ENCODE measurements at places on chromosomes 5 and 9.

DNA sequence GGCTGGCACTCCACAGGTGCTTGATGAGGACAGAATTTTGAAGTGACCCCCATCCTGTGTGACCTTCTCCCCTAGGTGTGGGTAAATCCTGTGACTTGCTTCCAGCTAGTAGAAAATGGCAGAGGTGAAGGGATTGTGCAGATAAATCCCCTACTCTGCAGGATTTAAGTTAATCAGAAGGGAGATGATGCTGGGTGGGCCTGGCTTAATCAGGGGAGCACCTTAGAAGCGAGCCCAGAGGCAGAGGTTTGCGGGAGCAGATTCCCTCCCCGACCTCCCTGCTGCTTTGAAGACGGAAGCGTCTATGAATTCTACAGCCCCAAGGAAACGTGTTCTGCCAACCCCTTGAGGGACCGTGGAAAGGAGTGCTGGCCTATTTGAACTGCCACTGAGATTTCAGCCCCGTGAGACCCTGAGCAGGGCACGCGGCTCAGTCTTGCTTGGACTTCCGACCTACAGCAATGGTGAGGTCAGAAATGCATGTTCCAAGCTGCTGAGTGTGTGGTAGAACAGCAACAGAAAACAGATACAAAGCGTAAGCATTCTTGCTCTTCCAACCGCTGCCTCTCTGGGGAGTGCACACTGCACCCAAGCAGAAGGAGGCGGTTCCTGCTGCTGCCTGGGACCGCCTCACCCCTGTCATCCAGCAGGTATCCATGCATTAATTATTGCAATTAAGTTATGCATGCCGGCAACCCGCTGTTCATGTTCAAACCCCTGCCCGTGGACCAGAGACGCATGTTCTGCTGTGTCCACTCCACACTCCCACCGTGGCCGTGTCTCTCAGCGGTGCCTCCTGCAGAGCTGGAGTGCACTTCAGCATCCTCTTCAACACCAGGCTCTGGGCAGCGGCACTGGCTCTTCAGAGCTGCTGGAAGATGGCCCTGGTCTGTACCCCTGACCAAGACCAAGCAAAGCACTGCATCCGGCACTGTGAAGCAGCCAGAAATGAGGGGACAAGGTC, 54.6 kb upstream of the RXRA start:
- no peak overlapping the region for H3K27ac ChIP-seq
- no peaks in the 10 kb centered on the region for H3K36me3 ChIP-seq
- no peak for DNase-seq
- no peaks in the 10 kb centered on the region for H3K4me1 ChIP-seq
- H3K27me3 ChIP-seq = no peaks in the 10 kb centered on the region
- H3K4me3 ChIP-seq = no peak overlapping the region

DNA sequence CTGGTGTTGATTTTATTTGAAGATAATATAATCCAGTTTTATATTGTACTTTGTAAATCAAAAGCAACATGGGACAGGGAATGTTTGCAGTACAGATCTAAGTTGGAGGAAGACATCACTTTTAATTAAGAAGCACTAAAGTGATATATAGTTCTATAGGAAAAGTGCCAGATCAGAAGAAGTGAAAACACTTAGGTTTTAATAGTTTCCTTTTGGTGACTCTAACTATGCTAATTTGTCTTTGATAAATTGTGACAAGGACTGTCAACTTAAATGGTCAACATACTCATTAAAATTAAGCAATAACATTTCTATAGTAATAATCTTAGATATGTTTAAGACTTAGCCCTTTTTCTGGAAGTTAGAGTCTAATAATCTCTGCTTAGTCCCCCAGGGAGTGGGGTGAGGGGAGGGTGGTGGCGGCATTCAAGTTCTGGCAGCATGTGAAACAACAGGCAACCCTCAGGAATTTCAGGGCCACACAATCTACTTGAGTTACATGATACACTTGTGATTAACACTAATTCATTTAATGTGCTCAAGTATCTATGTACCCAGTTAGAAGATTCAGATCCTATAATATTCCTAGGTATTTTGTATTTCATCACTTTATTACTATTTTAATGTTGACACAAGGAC, 1026.5 kb downstream of the NR2F1-AS1 start:
- no peak for DNase-seq
- H3K36me3 ChIP-seq = no peaks in the 10 kb centered on the region
- H3K4me3 ChIP-seq = no peak overlapping the region
- H3K27me3 ChIP-seq = no peaks in the 10 kb centered on the region
- no peak overlapping the region for H3K27ac ChIP-seq

- no peaks in the 10 kb centered on the region for H3K4me1 ChIP-seq
- no peak overlapping the region for H3K4me3 ChIP-seq
- H3K36me3 ChIP-seq = no peaks in the 10 kb centered on the region
- no peak overlapping the region for H3K27ac ChIP-seq
- DNase-seq = peak; percentile 64
Measured at GRCh38 chr9:77575785-77576184, 72.3 kb downstream of the GNA14 start.

DNA sequence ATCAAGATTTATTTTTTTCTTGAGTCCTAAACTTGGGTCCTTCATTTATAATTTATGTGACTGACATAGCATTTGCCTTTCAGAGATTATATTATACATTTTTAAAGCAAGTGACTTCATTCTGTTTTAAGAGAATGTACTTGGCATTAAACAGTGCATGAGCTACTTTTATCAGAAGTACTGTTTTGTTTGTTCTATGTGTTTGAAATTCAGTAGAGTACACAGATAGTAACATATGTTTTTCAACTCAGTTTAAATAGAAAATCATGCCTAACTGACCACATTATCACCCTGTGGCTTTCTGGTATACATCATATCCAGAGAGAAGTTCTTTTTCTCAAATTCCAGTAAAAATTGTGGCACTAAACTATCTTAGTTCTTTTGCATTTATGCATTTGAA, 335.3 kb upstream of the CDH18 start:
- H3K36me3 ChIP-seq = no peaks in the 10 kb centered on the region
- no peak for DNase-seq
- H3K27me3 ChIP-seq = peaks cover 8% of the 10 kb centered on the region
- no peaks in the 10 kb centered on the region for H3K4me1 ChIP-seq
- H3K4me3 ChIP-seq = no peak overlapping the region

GRCh38 chr9:89721176-89721700, 116.4 kb downstream of the GADD45G start:
- no peak overlapping the region for H3K27ac ChIP-seq
- H3K4me3 ChIP-seq = no peak overlapping the region
- H3K36me3 ChIP-seq = no peaks in the 10 kb centered on the region
- no peaks in the 10 kb centered on the region for H3K27me3 ChIP-seq

DNA sequence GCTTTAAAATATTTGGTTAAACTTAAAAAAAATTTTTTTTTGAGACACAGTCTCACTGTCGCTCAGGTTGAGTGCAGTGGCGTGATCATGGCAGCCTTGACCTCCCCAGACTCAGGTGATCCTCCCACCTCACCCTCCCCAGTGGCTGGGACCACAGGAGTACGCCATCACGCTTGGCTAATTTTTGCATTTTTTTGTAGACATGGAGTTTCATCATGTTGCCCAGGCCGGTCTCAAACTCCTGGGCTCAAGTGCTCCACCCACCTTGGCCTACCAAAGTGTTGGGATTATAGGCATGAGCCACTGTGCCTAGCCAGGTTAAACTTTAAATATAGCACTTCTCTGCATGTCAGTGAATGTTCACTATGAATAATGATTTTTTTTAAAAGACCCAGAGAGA, 224.5 kb upstream of the RFX3 start:
- no peak overlapping the region for H3K4me3 ChIP-seq
- H3K4me1 ChIP-seq = no peaks in the 10 kb centered on the region
- no peaks in the 10 kb centered on the region for H3K36me3 ChIP-seq
- no peaks in the 10 kb centered on the region for H3K27me3 ChIP-seq
- no peak overlapping the region for H3K27ac ChIP-seq

DNA sequence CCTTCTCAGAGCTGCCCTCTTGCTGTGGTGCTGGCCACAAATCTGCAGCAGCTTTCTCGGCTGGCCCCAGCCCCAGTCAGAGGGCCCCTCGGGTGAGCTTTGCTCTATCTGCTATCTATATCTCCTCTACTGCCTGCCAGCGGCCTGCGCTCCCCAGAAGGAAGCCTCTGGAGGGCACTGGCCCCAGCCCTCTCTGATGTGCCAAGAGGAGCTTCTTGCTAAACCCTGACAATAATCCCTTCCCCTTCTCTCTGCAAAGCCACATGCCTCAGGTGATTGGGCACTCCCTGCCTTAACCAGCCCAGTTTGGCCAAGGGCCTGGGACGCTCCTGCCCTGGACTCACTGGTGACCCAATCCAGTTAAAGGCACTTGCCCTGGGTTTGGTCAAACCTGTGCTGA, 42.7 kb downstream of the CAMK2A start:
- H3K27ac ChIP-seq = no peak overlapping the region
- peaks cover 12% of the 10 kb centered on the region for H3K4me1 ChIP-seq
- no peak overlapping the region for H3K4me3 ChIP-seq
- H3K27me3 ChIP-seq = no peaks in the 10 kb centered on the region
- DNase-seq = no peak

- H3K27ac ChIP-seq = peak overlapping the region; percentile 72
- no peaks in the 10 kb centered on the region for H3K36me3 ChIP-seq
Measured at GRCh38 chr5:156328161-156328560, 1.2 kb downstream of the SGCD start.

- H3K27ac ChIP-seq = no peak overlapping the region
- peaks cover 9% of the 10 kb centered on the region for H3K4me1 ChIP-seq
- no peaks in the 10 kb centered on the region for H3K27me3 ChIP-seq
- no peak overlapping the region for H3K4me3 ChIP-seq
- H3K36me3 ChIP-seq = no peaks in the 10 kb centered on the region
- no peak for DNase-seq
Measured at GRCh38 chr5:78586251-78586650, 62.3 kb downstream of the LHFPL2 start.

DNA sequence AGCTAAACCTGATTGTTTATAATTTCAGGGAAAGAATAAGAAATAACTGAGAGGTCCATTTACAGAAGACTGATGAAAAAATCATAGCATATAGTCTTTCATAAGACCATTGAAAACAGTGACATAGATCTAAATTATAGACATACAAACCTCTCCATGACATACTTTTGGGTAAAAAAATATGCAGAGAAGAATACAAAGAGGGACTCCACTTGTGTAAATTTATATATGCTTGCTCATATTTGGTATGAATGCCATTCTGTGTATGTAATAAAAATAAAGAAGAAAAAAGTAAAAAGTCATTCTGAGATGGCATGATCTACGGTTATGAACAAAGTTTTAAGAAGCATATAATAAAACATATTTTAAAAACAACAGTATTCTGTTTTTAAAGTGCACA, 310.7 kb downstream of the ASTN2 start:
- no peak overlapping the region for H3K4me3 ChIP-seq
- H3K4me1 ChIP-seq = no peaks in the 10 kb centered on the region
- no peak for DNase-seq
- H3K36me3 ChIP-seq = no peaks in the 10 kb centered on the region
- H3K27me3 ChIP-seq = no peaks in the 10 kb centered on the region
- H3K27ac ChIP-seq = no peak overlapping the region

DNA sequence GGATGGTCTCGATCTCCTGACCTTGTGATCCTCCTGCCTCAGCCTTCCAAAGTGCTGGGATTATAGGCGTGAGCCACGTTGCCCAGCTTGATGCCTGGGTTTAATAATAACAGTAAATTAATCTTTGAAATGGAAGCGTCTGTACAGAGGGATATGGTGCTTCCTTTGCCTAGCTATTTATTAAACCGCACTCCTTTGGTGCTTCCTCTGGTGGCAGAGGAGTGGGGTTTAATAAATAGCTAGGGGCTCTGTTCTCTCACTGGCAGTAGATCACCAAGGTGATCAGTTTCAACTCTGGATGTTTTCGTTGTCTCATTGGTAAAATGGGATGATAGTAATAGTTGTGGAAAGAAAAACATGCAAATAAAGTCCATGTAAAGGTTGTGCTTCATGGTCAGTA, 1122.5 kb upstream of the WWC1 start:
- H3K4me3 ChIP-seq = no peak overlapping the region
- H3K27me3 ChIP-seq = no peaks in the 10 kb centered on the region

- H3K4me1 ChIP-seq = no peaks in the 10 kb centered on the region
- no peak overlapping the region for H3K4me3 ChIP-seq
- no peak overlapping the region for H3K27ac ChIP-seq
- no peaks in the 10 kb centered on the region for H3K36me3 ChIP-seq
- DNase-seq = no peak
- H3K27me3 ChIP-seq = no peaks in the 10 kb centered on the region
Measured at GRCh38 chr5:97495301-97495700, 312.3 kb upstream of the RIOK2 start.

DNA sequence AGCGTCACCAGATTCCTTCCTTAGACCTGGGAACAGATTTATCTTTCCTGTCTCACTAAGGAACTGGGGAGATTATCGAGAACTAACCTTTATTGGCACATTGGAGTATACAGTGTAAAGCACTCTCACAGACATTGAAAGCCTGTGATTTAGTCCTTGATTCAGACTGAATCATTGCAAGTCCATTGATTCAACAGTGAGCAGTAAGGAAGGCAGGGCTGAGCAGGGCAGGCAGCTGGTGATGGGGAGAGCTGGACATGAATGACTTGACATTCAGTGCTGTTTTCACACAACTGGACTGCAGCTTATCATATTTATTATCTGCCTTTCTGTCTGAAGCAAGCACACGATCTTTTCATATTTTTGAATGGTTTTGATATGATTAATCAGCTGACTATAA, 16.2 kb downstream of the ISOC1 start:
- peaks cover 9% of the 10 kb centered on the region for H3K4me1 ChIP-seq
- H3K36me3 ChIP-seq = peaks cover 44% of the 10 kb centered on the region
- no peak for DNase-seq
- H3K27me3 ChIP-seq = no peaks in the 10 kb centered on the region

DNA sequence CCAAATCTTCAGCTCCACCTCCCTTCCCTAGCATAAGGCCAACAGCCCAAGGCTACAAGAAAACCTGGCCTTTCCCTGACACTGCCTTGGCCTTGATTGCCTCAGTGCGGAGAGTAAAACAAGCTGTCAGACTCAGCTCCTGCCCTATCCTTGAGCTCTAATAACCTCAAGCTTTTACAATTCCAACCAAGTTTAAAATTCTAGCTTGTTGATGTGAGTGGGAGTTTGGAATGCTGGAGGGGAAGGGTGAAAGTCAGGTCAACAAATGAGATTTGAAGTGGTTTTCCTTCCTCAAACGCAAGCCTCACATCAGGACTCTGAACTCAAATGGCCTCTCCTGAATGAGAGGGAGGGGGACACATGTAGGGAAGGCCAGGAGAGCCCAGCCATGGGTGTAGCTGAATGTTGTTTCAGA, 197.0 kb upstream of the VLDLR start:
- no peak for DNase-seq
- H3K27ac ChIP-seq = no peak overlapping the region
- no peak overlapping the region for H3K4me3 ChIP-seq
- H3K27me3 ChIP-seq = no peaks in the 10 kb centered on the region
- no peaks in the 10 kb centered on the region for H3K36me3 ChIP-seq
- H3K4me1 ChIP-seq = no peaks in the 10 kb centered on the region

DNA sequence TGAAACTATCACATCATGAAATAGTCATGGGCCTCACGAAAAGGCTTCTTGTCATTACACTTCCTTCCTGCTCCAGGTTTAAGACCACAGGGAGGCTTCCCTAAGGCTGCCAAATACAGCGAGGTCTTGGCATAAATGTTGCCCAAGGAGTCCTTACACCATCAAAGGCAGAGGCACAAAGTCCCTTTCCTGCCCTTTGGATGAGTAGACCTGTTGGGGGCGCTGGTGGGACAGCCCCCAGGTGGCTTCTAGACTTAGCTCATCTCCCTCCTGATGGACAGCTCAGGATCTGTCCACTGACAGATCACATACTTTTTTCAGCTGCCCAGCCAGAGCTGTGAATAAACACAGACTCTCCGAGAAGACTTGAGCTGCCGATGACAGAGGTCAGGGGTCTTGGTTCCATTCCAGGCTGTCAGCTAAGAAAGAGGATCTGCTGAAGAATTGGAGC, 15.5 kb upstream of the MEGF9 start:
- no peak overlapping the region for H3K27ac ChIP-seq
- DNase-seq = no peak
- no peaks in the 10 kb centered on the region for H3K27me3 ChIP-seq
- no peak overlapping the region for H3K4me3 ChIP-seq

Measured in stomach (tissue), 19 donors.